HFFc6 (cell line): ENCODE measurements at places on chromosomes 1 and 21. TPM values are rescaled to one million over a fixed set of nuclear protein-coding genes. Genes with fewer than 3 reads are reported as not detected.

The NBPF10 gene
- total RNA-seq, result 2.4 to 2.7 TPM (median 2.6 TPM) in 3 replicates

The GCSAML gene
- total RNA-seq, result not detected in 3 replicates

DNA sequence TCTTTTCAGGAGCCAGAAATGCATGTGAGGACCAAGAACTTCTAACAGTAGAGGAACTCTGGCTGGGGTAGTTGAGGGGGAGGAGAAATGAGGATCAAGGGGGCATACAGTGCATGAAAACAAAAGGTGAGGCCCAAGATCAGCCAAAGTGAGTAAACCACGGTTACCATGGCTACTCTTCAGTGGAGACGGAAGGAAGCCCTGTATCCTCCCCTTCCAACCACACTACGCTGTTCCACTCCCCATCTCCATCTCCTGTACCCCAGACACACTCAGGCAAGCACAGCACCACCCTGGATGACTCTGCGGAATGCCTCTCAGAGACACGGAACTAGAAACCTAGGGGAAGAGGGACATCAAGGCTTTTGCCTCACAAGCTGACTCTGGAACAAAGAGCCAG, 157.6 kb upstream of the CAMK1G start:
- H3K4me1 ChIP-seq, result peaks cover 6% of the 10 kb centered on the region; the same call in 1 of the 2 replicates
- no peak overlapping the region for H3K4me3 ChIP-seq
- no peak overlapping the region for H3K27ac ChIP-seq
- peaks cover 8% of the 10 kb centered on the region for H3K27me3 ChIP-seq
- no peak for DNase-seq

DNA sequence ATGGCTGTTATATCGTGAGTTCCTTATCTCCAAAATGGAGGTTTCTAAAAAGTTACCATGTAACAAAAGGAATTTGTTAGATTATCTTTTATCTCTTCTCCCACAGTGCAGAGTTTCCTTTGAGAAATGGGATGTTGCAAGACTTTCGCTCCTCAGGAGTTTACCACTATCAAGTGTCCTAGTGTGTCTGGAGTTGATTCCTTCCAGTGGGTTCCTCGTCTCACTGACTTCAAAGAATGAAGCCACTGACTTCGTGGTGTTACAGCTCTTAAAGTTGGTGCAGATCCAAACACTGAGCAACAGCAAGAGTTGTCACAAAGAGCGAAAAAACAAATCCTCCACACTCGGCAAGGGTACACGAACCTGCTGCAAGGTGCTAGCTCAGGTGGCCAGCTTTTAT, 37.0 kb downstream of the SPAG17 start:
- H3K27ac ChIP-seq, result peak overlapping the region; percentile 49
- peaks cover 42% of the 10 kb centered on the region for H3K4me1 ChIP-seq
- peak; percentile 20 for DNase-seq
- H3K36me3 ChIP-seq, result no peaks in the 10 kb centered on the region
- peaks cover 5% of the 10 kb centered on the region; the same call in 1 of the 2 replicates for H3K27me3 ChIP-seq
- peak overlapping the region; percentile 45; the same call in 1 of the 2 replicates for H3K4me3 ChIP-seq

- H3K27me3 ChIP-seq, result no peaks in the 10 kb centered on the region; the same call in 1 of the 2 replicates
- no peaks in the 10 kb centered on the region for H3K4me1 ChIP-seq
- H3K4me3 ChIP-seq, result no peak overlapping the region
- no peak overlapping the region for H3K27ac ChIP-seq
- DNase-seq, result no peak
- no peaks in the 10 kb centered on the region for H3K36me3 ChIP-seq
Measured at GRCh38 chr1:166626711-166627110, 212.6 kb upstream of the POGK start.

DNA sequence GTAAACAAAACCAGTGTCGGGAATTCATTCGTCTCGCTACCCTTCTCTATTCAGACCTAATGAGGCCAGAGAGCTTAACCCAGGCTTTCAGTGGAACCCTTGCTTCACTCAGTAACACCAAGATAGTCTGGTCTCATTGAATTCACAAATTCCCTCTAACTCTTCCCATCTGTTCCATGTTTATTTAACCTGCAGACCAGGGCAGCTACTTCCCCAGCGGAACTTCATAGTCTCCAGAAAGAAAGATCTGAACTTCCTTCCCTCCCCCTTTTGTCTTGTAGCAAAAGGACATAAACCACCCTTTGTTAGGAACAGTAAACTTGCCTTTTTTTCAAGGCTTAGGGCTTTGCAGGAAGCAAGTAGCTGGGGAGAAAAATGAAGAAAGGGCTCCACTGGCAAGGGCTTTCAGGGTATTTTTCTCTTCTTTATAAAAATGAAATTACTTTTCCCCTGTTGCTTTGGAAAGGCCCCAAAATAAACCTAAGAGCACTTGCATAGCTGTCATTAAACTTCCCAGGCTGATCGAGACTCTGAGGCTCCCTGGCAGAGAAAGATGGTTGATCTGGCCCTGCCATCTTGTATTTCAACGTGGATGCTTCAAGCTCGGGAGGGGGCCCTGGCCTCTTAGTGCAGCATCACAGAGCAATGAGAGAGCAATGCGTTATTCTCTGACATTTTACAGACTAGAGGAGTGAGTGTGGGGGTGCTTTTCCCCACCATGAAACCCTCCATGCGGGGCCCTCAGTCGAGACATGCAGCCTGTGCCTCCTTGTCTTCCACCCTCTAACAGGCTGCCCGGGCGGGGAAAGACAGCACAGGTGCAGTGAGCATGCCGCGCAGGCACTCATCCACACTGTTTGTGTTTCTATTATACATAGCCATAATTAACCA, 30.0 kb downstream of the MIS18A start:
- H3K4me1 ChIP-seq, result peaks cover 9% of the 10 kb centered on the region
- no peaks in the 10 kb centered on the region; the same call in 1 of the 2 replicates for H3K36me3 ChIP-seq
- no peak for DNase-seq
- H3K4me3 ChIP-seq, result no peak overlapping the region
